ENCODE measurements at places on chromosomes 6 and 20.

- no peaks in the 10 kb centered on the region for H3K4me1 ChIP-seq
- H3K4me3 ChIP-seq: no peak overlapping the region
- no peaks in the 10 kb centered on the region for H3K36me3 ChIP-seq
- DNase-seq: no peak
- no peak overlapping the region for H3K27ac ChIP-seq
These were observed 171.4 kb downstream of the SOX4 start for GRCh38 chr6:21764989-21765388.

DNA sequence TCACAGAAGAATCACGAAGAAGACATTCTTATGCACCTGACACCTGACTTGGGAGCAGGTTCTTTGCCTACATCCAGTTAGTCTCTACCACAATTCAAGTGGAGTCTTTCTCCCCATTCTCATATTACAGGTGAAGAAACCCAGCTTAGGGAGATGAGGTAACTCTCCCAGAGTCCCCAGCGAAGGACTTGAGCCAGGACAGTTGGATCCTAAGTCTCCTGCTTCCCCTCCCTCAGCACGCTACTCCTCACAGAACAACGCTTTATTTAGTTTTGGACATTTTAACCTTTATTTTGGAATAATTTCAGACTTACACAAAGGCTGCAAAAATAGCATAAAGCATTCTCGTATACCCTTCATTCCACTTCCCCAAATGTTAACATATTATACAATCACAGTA, 824 bp upstream of the CSTL1 start:
- H3K36me3 ChIP-seq: no peaks in the 10 kb centered on the region
- no peaks in the 10 kb centered on the region for H3K4me1 ChIP-seq
- H3K27ac ChIP-seq: no peak overlapping the region
- no peaks in the 10 kb centered on the region for H3K27me3 ChIP-seq
- no peak overlapping the region for H3K4me3 ChIP-seq

DNA sequence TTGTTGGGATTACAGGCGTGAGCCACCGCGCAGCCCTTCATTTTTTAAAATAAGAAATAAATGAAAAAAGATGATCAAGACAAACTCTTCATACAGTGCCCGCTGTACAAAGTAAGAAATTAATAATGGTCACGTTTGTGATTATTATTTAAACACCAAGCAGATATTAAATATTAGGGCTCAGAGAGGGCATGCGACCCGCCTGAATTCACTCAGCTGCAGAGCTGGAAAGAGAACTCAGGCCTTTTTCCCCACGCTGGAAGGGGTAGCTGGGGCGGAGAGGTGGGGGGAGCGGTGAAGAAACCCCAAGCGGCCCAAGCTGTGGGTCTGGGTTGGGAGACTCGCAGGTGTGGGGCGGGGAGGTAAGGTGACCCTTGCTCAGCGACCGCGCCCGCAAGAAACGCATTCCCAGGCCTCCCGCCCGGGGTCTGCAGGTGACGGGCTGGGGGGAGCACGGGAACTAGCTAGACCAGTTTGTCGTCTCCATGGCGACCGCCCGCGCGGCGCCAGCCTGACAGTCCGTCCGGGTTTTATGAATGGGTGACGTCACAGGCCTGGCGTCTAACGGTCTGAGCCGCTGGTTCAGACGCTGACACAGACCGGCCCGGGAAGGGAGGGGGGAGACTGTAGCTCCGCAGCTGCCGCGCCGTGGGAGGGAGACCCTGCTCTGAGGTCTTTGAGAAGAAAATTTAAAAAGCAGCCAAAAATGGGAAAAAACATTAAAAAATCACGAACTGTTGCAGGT, 1.1 kb upstream of the ID1 start:
- H3K27ac ChIP-seq: no peak overlapping the region
- no peaks in the 10 kb centered on the region for H3K36me3 ChIP-seq
- peaks cover 19% of the 10 kb centered on the region for H3K4me1 ChIP-seq
- peaks cover 31% of the 10 kb centered on the region for H3K27me3 ChIP-seq

- no peaks in the 10 kb centered on the region for H3K36me3 ChIP-seq
- H3K4me3 ChIP-seq: no peak within 1 kb of the TSS
- no peak within 1 kb of the TSS for H3K27ac ChIP-seq
- DNase-seq: no peak
- no peaks in the 10 kb centered on the region for H3K4me1 ChIP-seq
- H3K27me3 ChIP-seq: peaks cover 3% of the 10 kb centered on the region
These were observed at the start of gene SLC13A3 for GRCh38 chr20:46651091-46651962. Gene SLC13A3, minus strand, starts transcription at chr20:46651459. Its CDS starts 38 bp downstream, at chr20:46651421.

GRCh38 chr6:45858691-45859090, 157.0 kb downstream of the CLIC5 start:
- no peak overlapping the region for H3K27ac ChIP-seq
- H3K4me3 ChIP-seq: no peak overlapping the region
- H3K4me1 ChIP-seq: no peaks in the 10 kb centered on the region

DNA sequence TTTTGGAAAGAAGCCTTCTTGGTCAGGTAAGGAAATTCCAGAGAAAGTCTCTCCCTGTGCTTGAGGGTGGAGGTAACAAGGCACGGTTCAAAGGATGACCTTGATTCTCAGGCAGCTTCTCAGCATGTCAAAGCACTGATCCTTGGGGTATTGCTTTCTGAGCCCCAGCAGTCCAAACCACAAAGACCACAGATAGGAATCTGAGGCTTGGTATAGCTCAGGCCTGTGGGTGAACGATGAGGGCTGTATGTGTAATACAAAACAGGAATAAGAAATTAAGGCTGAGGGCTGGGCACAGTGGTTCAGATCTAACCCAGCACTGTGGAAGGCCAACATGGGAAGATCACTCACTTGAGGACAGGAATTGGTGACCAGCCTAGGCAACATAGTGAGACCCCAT, 70.2 kb upstream of the SLC22A1 start:
- no peak overlapping the region for H3K27ac ChIP-seq
- peaks cover 73% of the 10 kb centered on the region for H3K36me3 ChIP-seq
- H3K4me1 ChIP-seq: no peaks in the 10 kb centered on the region
- no peaks in the 10 kb centered on the region for H3K27me3 ChIP-seq
- no peak overlapping the region for H3K4me3 ChIP-seq
- no peak for DNase-seq

DNA sequence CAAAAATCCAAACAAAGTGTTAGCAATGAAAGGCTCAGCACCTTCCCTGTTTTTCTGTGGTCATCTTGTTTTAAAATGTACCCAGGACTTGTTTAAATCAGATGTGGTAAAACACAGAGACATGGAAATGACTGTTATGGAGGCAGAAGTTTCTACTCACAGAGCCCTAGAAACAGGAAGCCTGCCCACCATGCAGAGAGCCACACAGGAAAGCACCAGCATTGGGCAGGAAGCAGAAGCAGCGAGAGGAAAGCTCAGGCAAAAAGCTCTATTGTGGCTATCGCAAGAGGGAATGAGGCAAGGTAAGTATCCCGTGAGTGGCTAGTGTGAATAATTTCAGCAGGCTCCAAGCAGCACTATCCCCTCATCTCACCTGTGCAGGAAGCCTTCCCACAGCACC, 42.8 kb downstream of the GPR6 start:
- no peaks in the 10 kb centered on the region for H3K4me1 ChIP-seq
- no peak overlapping the region for H3K27ac ChIP-seq
- no peaks in the 10 kb centered on the region for H3K36me3 ChIP-seq
- no peaks in the 10 kb centered on the region for H3K27me3 ChIP-seq
- DNase-seq: no peak

- no peak for DNase-seq
- H3K27ac ChIP-seq: no peak overlapping the region
- H3K36me3 ChIP-seq: no peaks in the 10 kb centered on the region
These were observed 54.5 kb downstream of the KCNB1 start for GRCh38 chr20:49427751-49428518.

DNA sequence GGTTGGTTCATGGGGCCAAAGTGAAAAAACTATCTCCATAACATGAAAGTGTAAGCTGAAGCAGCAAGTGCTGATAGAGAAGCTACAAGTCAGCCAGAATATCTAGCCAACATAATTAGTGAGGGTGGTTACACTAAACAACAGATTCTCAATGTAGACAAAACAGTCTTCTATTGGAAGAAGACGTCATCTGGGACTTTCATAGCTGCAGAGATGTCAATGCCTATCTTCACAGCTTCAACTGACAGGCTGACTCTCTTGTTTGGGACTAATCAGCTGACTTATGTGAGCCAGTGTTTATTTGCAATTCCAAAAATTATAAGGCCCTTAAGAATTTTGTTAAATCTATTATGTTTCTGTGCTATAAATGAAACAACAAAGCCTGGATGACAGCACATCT, 63.2 kb downstream of the GMDS start:
- no peaks in the 10 kb centered on the region for H3K27me3 ChIP-seq
- H3K4me3 ChIP-seq: no peak overlapping the region
- no peaks in the 10 kb centered on the region for H3K36me3 ChIP-seq
- no peak overlapping the region for H3K27ac ChIP-seq

DNA sequence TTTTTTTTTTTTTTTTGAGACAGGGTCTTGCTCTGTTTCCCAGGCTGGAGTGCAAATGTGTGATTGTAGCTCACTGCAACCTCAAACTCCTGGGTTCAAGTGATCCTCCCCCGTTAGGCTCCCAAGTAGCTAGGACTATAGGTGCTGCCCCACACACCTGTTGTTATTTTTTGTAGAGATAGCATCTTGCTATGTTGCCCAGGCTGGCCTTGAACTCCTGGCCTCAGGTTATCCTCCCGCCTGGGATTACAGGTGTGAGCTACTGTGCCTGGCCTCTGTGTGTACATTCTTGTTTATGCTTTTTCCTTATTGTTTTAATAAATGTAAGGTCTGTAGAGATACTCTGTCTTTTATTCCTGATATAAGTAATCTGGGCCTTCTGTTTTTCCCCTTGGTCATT, 14.8 kb downstream of the CD2AP start:
- no peaks in the 10 kb centered on the region for H3K27me3 ChIP-seq
- H3K4me3 ChIP-seq: no peak overlapping the region
- H3K36me3 ChIP-seq: no peaks in the 10 kb centered on the region
- no peak for DNase-seq
- H3K27ac ChIP-seq: no peak overlapping the region

DNA sequence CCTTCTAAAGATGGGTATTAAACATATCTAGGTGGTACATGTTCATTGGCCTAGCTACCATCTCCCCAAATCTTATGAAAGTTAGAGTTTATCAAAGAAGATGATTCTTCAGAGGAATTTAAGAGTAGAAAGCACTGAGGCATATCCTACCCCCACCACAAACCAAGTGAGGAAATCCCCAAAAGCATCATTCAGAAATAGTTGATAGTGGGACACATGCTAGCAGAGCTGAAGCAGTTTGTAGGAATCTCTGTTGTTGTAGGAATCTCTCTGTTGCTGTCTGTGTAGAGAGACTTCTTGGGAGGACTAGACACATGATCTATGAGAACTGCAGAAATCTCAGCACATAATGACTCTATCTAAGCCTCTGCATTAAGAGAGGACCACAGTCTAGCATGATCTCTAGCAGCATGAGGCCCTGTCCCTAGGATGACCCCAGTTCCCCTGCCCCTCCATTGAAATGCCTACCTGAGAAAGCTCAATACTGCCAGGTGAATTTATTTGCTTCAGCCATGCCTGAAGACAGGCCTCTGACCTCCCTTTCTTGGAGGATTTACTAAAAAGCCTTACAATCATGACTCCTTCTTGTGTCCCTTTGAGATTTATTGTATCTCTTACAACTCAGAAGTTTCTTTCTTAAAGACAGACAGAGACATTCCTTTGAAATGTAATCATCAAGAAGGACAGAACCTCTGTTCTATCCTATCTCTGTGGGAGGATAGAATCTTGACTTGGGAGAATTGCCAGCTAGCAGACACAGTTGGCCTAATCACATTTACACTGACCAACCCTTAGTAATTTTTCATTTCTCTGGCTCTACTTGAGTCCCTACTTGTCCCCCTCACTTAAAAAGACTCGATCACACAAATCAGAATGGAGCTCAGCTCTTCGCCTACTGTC, 582.4 kb downstream of the PHF3 start:
- no peaks in the 10 kb centered on the region for H3K36me3 ChIP-seq
- no peaks in the 10 kb centered on the region for H3K27me3 ChIP-seq
- H3K4me3 ChIP-seq: no peak overlapping the region

- no peak overlapping the region for H3K27ac ChIP-seq
- no peaks in the 10 kb centered on the region for H3K27me3 ChIP-seq
- peaks cover 23% of the 10 kb centered on the region for H3K4me1 ChIP-seq
- H3K36me3 ChIP-seq: no peaks in the 10 kb centered on the region
- H3K4me3 ChIP-seq: peak overlapping the region; percentile 21
- no peak for DNase-seq
These were observed 200.9 kb downstream of the DLL1 start for GRCh38 chr6:170089963-170090362.

DNA sequence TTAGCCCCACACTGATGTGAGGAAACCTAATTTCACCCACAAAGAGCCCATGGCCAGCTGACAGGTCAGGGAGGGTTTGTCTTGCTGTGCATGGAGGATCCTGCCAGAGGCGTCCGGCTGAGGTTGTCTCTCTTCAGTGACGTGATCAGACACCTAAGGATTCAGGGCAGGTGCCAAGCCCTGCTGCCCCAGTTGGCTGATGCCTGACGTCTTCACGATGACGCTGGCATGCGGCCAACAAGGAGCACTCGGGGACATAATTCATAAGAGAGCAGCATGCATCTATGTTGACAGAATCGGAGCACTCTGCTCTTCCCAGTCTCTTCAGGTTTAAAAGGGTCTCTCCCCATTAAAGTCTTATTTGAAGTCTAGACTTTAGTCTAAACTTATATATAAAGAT, 47.8 kb downstream of the PSMB1 start:
- no peak for DNase-seq
- no peak overlapping the region for H3K27ac ChIP-seq
- H3K4me3 ChIP-seq: no peak overlapping the region
- H3K4me1 ChIP-seq: no peaks in the 10 kb centered on the region
- no peaks in the 10 kb centered on the region for H3K36me3 ChIP-seq

GRCh38 chr6:115544765-115545671, 515.7 kb downstream of the FRK start:
- H3K27me3 ChIP-seq: no peaks in the 10 kb centered on the region
- H3K4me3 ChIP-seq: no peak overlapping the region
- no peaks in the 10 kb centered on the region for H3K4me1 ChIP-seq
- H3K36me3 ChIP-seq: no peaks in the 10 kb centered on the region
